ENCODE measurements at places on chromosomes 6 and 20.

DNA sequence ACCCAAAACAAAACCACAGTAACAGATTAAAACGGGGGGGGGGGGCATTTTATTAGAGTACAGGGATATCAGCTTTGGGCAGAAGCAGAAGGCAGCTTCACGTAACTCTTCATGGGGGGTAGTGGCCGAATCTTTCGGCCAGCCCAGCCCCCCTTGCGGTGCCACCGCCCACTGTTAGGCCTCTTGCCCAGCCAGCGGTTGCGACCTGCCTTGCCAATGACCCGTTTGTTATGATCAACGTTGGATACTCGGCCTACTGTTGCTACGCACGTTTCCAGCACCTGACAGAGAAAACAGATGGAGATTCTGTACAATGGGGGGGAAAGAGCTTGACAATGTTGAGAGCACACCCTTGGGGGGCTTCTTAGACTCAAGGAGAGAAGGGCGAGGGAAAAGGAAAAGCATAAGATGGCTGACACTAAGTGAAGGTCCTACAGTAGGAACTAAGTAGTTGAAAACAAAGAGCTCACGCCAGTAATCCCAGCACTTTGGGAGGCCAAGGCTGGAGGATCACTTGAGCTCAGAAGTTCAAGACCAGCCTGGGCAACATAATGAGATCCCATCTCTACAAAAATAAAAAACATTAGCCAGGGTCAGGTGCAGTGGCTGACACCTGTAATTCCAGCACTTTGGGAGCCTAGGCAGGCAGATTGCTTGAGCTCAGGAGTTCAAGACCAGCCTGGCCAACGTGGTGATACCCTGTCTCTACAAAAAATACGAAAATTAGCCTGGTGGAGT is 724 bp upstream of the CUL7 start:
- no peak for DNase-seq

- DNase-seq = no peak
These were observed 84.5 kb upstream of the QKI start for GRCh38 chr6:163329991-163330390.

GRCh38 chr20:22001886-22002285 is 296.4 kb downstream of the PAX1 start:
- no peak for DNase-seq

GRCh38 chr6:83958241-83958685 is 75.3 kb upstream of the MRAP2 start:
- peak; percentile 3 for DNase-seq

- no peak for DNase-seq
These were observed 93.0 kb downstream of the NDUFAF5 start for GRCh38 chr20:13877793-13878192.

DNA sequence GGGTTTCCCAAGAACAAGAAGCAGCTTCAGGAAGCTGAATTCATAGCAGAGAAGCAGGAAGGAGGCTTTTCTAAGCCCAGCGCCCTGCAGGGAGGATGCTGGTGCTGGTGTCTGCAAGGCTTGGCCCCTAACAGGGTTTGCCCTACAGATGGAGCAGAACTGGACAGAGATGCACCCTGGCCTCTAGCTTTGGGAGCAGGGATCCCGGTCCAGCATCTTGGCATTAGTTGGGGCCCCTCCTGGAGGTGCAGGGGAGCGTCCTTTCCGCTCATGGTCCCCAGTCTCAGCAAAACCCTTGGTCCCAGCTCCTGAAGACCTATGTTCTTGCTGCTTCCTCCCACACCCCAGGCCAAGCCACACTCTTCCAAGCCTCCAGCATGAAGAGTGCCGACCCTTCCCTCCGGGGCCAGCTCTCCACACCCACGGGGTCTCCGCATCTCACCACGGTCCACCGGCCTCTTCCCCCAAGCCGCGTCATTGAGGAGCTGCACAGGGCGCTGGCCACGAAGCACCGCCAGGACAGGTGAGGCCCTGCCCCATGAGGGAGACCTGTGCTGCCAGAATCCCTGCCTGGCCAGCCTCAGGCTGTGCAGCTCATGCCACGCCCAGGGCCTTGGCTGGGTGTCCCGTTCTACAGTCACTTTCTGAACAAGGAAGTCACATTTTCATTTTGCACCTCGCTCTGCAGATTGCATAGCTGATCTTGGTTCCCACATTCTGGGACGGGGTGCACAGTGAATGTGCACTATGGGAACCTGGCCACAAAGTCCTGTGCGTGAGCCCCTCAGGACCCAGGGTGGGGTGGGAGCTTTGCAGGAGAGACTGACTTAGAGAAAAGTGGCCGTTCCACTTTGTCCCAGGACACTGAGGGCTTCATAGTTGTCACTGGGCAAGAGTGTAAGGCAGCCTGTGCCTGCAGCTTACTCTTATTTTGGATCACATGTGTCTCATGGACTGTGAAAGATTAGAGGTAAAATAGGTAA is 160.2 kb downstream of the SYCP2 start:
- DNase-seq = no peak

GRCh38 chr20:23179766-23180403 is 93.8 kb upstream of the CD93 start:
- DNase-seq = no peak

GRCh38 chr20:17611540-17612286 is 41.8 kb downstream of the DSTN start:
- no peak for DNase-seq

GRCh38 chr20:2946988-2947961 is 74.0 kb downstream of the PTPRA start:
- DNase-seq = no peak

DNA sequence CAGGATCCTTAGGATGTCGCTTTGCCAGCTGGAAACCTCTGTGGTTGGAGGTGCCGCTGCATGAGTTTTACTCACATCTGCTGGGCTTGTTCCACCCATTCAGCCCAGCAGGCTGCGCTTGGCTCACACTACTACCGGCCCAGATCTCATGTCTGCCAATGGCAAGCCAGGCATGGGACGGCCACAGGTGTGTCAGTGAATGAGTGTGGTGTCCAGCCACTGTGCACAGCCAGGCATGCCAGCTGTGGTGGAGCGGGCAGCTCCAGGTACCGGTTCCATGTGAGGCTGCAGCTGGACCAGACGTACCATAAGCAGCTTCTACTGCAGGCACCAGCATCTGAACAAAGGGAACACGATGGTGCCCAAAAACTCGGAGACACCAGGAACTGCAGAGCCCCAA is 33.1 kb upstream of the ASF1A start:
- no peak for DNase-seq

GRCh38 chr6:15596186-15596896 is 66.5 kb downstream of the DTNBP1 start:
- DNase-seq = no peak

GRCh38 chr6:55778705-55779104 is 96.7 kb downstream of the BMP5 start:
- DNase-seq = no peak

- no peak for DNase-seq
These were observed 33.5 kb downstream of the EDN3 start for GRCh38 chr20:59333951-59334350.

GRCh38 chr6:128882991-128883611 is at the start of gene LAMA2:
Gene LAMA2 (plus strand): TSS chr6:128883138. CDS start chr6:128883246, 108 bp downstream.
- peak; percentile 96 for DNase-seq

DNA sequence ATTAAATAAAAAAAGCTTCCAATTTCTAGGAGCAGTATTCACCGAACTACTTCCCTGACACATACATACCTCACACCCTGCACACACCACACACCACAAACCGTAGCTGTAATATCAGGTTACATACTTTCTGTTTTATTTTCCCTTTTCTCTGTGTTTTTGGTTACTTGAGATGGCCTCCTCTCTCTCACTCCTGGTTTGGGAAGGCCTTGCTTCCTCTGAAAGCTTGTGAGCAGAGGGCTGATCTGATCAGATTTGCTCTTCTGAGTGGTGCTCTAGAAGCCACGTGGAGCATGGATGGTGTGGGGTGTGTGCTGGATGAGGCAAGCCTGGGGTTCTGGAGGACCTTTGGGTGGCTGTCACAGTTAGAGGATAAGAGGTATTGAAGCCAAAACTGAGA is 20.9 kb downstream of the UTRN start:
- peak; percentile 52 for DNase-seq

- no peak for DNase-seq
These were observed 29.8 kb downstream of the ARHGAP40 start for GRCh38 chr20:38631155-38632022.

DNA sequence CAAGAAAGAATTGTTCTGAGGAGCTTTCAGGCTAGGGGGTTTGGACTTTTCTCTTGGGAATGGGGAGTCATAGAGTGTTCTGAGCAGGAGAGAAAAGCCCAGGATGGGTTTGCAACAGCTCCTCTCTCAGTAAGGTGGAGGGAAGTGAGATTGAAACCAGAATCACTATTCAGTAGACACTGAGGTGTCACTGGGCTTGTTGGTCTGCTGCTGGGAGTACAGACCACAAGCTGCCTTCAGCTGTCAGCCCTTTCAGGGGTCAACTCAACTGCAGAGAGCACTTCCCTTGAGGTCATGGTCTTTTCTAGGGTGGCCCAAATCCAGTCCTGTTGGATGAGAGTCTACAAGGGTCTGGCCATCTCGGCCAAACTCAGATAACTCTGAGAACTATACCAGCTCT is 12.9 kb upstream of the FOXA2 start:
- DNase-seq = no peak

- no peak for DNase-seq
These were observed 20.6 kb downstream of the KCNQ5 start for GRCh38 chr6:72642435-72642834.

DNA sequence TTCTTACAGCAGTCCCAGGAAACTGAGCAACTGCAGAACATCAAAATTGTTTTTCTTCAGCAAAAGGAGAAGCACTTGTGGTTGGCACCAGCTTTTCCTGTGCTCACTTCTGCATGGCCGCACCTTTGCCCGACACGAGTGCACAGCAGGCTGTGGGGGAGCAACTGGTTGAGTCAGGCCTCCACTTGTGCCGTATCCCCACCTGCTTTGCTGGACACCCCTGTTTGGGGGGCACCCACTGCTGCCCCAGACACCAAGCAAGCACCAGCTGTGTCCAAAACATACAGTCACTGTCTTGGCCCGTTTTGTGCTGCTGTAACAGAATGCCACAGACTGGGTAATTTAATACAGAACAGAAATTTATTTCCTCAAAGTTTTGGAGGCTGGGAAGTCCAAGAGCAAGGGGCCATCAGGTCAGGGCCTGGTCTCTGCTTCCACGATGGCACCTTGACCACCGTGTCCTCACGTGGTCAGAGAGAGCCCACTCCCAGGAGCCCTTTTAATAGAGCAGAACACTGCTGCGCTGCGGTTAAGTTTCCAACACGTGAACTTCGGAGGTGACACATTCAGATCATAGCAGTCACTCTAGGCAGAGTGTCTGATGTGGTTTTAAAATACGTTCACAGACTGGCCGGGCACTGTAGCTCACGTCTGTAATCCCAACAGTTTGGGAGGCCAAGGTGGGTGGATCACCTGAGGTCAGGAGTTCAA is 8.7 kb upstream of the GMEB2 start:
- no peak for DNase-seq

- no peak for DNase-seq
These were observed 214.8 kb downstream of the ZDHHC14 start for GRCh38 chr6:157595768-157596167.

DNA sequence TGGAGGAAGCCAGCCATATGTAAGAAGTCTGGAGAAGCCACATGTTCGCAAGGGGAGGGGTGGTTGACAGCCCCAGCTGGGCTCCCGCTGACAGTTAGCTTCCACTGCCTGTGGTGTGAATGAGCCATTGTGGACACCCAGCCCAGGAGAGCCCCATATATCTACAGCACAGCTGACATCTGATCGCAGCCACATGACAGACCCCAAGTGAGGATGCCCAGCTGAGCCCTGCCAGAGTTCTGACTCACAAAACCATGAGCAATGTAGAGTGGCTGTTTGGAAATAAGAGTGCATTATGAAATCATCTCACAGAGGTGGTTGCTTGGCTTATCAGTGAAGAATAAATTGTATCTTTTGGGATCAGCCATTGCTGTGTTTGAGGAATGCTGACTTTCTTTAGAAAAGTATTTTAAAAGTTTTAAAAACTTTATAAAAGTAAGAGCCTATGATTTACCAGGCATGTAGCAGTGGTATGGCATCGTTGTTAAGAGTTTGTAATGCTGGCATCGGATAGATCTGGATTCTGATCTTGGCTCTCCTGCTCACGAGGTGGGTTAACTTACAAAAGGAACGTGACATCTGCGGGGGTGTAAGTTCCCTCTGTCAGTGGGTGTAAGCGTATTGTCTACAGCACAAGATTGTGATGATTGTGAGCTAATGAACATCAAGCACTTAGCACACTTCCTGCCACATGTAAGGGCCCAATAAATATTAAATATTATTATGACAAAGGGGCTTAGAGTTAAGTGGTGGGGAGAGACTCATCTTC is 24.1 kb downstream of the CFAP61 start:
- DNase-seq = peak; percentile 98

GRCh38 chr6:95866732-95867131 is 149.0 kb upstream of the FUT9 start:
- peak; percentile 0 for DNase-seq

GRCh38 chr6:88872962-88873361 is 90.5 kb downstream of the RNGTT start:
- DNase-seq = no peak

DNA sequence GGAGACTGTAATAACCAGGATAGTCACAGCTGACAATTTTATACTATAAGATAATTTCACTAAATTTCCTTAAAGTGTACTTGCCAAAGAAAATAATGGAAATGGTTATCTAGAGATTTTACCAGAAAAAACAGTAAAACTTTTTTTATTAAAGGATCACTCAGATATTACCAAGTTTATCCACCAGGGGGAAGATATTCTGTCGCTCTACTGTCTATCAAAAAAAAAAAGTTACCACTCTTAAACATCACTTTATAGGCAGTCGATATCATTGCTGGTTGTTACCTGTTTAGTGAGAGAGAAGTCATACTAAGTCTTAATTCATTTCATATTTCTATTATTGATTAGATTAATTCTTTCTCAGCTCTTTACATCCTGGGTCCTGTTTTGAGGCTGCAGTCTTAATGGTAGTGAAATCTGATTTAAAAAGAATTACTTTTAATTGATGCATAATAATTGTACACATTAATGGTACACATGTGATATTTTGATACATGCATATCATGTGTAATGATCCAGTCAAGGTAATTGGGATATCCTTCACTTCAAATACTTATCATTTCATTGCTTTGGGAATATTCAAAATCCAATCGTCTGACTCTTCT is 18.9 kb downstream of the L3MBTL3 start:
- peak; percentile 9 for DNase-seq

DNA sequence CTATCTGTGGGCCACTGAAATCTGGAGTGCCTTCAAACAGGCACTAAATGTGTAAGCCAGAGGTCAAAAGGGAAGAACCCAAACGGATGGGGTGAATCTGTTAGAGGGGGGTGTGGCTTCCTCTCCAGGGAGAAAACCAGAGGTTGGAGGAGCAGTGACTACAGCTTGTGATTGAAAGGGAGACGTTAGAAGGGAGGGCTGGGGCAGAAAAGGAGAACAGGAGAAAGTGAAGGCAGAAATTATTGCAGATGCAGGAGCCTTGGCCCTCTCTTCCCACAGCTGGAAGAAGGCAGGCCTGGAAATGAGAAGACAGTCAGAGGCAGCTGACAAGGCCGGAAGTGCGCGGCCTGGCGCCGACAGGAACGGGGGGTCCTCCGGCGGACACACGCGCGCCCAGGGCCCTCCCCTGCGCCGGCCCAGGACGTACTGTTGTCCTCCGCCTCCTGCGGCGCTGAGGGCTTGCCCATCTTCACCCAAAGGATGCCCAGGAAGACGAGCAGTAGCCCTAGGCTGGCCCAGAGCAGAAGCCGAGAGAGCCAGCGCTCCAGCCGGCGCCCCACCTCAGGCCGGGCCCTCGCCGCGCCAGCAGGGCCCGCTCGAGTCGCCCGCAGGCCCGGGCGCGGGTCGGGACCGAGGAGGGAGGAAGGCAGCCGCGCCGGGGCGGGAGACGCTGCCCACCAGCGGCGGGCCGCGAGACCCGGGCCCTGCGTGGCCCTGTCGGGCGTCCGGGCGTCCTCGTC is 806 bp downstream of the LEMD2 start:
- peak; percentile 84 for DNase-seq
